ENCODE measurements at places on chromosomes 7 and 10.
A peak's percentile ranks its signal among the peaks of the same experiment; 100 is the strongest.

DNA sequence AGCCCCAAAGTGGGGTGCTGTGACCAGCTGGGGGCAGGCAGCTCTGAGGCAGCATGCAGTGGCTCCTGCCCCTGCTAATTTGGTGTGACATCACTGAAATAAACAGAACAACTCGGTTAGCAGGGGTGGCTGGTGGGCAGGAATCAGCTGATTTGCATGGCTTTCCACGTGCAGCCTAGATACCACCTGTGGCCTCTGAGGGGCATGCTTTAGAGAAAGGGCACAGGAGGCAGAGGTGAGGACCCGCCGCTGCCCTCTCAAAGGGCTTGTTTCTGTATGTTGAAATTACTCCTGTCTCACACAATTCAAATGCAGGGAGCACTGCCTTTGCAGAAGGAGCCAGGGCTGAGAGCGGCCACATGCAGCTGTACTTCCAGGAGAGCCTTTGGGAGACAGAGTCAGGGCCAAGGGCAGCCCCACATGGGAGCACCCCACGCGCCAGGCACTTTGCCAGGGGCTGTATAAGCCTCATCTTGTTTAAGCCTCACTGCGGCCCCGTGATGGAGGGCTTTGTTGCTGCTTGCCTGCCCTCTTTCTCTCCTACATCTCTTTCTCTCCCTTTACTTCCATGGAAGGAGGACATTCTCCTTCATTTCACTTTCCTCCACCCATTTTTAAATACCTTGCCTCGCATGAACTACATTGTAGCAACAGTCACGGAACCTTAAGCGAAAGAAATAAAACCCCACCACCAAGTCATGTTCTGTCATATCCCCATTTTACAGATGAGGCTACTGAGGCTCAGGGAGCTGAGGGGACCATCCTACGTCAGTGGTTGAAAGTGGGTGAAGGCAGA, 137.7 kb downstream of the ZMIZ1 start:
- DNase-seq: no peak

DNA sequence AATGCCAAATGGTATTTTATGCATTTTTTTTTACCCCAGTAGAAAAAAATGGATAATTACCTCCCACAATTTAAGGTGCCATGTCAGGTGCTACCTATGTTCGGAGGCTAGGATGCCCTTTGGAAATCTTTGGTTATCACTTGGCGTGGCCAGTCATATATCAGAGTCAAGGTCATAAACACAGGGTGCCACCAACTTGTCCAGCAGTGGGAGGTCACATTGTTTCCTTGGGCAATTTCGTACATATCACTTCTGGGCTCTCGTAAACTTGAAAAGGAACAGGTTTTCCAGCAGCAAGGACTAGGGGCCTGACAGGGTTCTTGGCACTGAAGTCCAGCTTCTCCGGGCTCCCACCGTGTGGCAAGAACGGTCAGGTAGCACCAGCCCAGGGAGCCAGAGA, 48.0 kb upstream of the BHLHA15 start:
- DNase-seq: no peak

DNA sequence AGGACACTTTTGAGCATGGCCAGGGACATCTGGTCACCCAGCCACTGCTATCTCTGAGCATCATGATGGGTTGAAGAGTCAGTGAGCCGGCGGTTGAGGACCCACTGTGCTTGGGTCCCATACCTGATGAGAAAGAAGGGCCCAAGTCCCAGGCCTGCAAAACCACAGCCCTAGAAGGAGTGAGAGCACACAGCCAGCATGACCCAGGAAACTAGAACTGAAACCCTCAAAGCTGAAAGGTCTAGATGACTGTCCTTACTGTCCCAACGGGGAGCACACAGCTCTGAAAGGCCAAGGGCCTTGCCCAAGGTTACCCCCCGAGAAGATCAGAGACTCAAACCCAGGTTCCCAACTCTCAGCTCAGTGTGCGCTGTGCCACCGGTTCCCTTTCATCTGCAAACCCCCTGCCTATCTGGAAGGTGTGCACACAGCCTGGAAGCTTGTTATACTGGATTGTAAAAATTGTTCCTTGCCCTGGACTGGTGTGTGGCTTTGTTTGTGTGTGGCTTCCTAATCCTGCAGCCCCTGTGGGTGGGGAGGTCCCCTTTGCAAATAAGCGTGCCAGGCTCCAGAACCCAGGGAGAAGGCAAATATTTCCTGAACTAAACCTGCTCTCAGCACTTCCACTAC, 22.6 kb upstream of the PSAP start:
- DNase-seq: no peak

DNA sequence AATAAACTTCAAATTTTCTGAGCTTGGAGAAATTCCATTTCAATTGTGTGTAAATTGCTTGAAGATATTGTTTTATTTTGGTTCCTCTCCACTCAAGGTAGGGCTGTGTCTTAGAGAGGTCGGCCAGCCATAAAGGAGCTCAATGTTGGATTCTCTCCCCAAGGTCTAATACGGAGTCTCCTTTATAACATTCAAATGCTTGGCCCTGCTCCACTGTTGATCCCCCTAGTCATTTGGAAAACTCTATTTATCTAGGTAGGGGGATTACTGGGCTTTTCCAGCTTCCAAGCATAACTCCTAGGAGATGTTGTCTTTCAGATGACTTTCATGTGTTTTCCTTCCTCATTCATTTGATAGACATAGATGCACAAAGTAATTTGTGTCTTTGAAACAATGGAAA, 170.9 kb downstream of the LRMDA start:
- DNase-seq: no peak

DNA sequence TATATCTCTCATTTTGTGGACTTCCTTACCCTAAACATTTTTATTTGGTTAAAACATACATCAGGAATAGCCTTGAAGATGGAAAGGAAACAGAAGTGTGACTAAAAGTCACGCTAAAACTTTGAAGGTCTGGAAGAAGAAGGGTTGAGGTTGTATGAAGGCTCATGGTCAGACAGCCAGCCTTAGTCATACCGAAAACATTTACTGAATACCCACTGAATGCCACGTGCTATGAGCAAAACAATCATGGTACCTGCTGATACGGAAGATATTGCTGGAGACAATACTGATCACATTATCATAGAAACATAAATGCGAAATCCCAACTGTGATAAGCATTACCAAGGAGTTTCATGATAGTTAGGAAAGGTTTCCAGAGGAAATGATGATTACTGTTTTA, 64.0 kb downstream of the PDZD8 start:
- DNase-seq: no peak

GRCh38 chr10:101292194-101293006, 61.6 kb upstream of the BTRC start:
- DNase-seq: no peak

DNA sequence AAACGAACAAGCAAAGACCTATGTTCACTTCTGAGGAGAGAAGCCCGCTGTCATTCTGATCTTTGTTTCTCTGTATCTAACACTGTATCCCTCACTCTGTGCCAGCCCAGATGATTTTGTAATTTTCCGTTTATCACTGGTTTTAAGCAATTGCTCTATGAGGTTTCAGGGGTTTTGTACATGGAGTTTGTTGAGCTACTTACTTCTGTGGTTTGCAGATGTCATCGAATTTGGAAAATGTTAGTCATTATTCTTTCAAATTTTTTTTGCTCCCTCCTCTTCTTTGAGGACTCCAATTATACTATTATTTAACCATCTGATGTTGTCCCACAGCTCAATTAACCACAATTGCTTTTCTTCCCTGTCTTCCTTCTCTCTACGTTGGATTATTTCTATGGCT, 650.9 kb upstream of the IGFBP3 start:
- no peak for DNase-seq

- DNase-seq: no peak
Measured at GRCh38 chr7:72042855-72043254, 369.3 kb downstream of the CALN1 start.

GRCh38 chr7:132482866-132483265, 93.4 kb downstream of the PLXNA4 start:
- no peak for DNase-seq

DNA sequence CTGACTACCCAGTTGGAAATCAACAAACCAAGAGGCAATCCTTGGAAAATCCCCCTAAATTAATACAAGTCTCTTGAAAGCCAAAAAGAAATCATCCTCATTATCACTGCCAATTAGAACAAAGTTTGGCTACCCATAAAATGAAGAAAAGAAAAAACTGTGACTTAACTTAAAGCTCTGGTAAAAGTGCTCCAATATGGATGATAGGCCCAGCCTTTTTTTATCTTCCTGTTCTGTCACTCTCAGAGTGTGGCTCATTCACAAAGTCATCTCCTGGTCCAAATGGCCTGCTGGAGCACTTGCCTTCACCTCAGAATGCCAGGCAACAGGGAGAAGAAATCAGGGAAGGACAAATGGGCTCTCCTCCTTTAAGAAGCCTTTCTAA, 155.1 kb upstream of the GHITM start:
- no peak for DNase-seq

DNA sequence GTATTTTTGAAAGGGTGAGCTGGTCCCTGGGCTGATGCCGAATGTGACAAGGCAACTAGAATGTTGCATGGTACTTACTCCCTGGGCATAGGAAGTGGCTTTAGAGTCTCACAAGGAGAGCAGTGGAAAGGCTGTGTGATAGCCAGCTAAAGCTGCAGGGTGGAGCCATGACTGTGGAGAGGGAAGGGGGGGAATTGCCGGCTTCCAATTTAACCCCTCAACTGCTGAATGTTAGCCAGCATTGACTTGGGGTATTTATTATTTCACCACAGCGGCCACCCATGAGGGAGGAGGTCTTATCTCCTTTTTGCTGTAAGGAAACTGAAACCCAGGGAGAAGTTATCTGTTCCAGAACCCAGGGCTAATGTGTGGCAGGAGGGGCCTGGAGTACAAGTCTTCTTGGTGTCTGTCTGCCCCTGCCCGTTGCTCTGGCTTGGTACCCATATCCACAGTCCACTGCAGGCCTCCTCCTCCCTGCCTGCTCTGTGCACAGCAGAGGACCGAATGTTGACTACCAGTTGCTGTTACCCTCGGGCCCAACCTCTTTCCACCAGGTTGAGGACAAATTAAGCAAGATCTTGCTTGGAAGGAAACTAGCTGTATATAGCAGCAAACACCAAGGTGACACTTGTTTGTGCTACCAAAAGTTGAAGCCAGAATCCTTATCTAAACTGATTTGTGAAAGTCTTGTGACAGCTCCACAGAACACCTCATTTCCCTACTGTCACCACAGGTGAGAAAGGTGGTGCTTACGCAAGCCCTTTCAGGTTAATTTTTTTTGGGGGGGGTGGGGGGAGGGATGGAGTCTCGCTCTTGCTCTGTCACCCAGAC, 37.6 kb downstream of the WBP1L start:
- DNase-seq: no peak

DNA sequence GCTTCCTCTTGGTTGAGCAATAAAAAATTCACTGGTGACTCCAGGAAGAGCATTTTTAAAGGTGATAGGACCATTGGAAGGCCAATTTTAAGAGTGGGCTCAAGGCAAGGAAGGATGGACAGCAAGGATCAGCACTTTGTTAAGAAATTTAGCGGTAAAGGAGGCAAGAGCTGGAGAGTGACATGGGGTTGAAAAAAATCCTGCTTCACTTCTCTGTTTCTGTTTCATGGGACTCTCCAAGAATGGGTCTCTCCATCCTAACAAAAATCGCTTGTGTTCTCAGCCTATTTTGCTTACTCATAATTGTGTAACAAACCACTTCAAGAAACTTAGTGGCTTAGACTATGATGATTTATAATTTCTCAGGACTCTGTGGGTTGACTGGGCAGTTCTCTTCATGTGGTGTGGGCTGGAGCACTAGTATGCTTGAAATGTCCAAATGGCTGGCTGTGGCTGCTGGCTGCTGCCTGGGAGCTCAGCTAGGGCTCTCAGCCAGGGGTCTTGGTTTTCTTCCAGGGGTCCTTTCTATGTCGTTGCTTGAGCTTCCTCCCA, 59.8 kb upstream of the ZNRF2 start:
- no peak for DNase-seq

DNA sequence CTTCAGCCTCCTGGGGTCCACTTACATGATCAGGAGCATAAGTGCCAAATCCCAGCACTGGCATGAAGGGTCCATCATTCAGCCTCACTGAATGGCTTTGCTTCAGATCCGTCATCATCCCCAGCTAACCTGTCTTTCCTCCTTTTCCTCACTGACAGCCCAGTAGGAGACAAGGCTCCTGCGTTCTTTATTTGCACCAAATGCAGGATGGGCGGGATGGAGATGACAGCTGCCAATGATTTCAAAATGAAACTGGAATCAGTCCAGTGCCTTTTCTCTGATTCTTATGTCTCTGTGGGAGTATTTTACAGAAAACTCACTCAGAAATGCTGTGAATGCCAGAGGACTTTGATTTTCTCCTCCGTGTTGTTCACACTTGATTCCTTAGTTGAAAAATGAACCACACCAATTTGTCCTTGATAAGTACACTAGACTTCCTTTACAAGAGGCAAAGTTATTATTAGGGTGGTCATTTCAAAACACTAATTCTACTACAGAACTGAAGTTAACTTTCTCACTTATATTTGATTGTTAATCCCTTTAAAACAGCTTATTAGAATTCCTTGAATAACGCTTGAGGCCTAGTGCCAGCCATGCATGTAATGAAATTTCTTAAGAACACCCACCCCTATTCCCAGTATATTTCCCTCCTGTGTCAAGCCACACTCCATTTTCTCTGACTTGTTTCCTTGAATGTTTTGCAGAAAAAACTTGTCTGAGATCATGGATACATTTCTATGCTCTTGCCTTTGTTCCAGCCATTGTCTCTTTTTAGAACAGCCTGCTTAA, at the start of gene AKR1C8:
AKR1C8 (minus strand) TSS at position 164 of the 789 bp plus-strand sequence; CDS start at position 118, 46 bp downstream.
- no peak for DNase-seq

GRCh38 chr7:128114806-128115205, 83.6 kb upstream of the LRRC4 start:
- DNase-seq: no peak

GRCh38 chr10:123301077-123301857, 147.1 kb downstream of the BUB3 start:
- no peak for DNase-seq

GRCh38 chr7:157559596-157560257, 222.9 kb downstream of the DNAJB6 start:
- DNase-seq: no peak

- DNase-seq: no peak
Measured at GRCh38 chr7:146216396-146217041, 99.9 kb downstream of the CNTNAP2 start.

- DNase-seq: peak; percentile 25
Measured at GRCh38 chr10:96513305-96513697, 425 bp downstream of the TLL2 start.

GRCh38 chr7:141053626-141054025, 20.2 kb upstream of the TMEM178B start:
- peak; percentile 21 for DNase-seq

- DNase-seq: no peak
Measured at GRCh38 chr10:132451506-132452215, 54.7 kb downstream of the PWWP2B start.

GRCh38 chr10:80411267-80411668, 2.9 kb downstream of the PRXL2A start:
- no peak for DNase-seq
